Activated T-cell treated with anti-CD3 and anti-CD28 coated beads, Interleukin-2, amount 50 U/mL, for 24 hours (primary cell): ENCODE measurements at places on chromosomes 16 and 17.

GRCh38 chr17:62067165-62068145 lies 2.4 kb upstream of the MED13 start:
- no peak for DNase-seq

DNA sequence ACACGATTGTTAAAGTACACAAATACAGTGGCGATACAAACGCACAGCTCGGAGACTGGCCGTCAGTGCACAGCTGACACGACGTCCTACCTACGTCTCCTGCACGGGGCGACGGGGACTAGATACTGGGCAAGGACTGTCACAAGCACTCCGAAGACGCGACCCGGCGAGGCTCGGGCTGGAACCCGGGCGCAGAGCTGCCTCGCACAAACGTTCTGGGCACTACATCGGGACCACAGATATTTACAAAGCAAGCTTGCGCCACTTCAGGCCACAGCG lies 13.8 kb downstream of the SLC16A3 start:
- DNase-seq, result no peak

GRCh38 chr16:80915079-80915450 lies 91.6 kb downstream of the CMC2 start:
- DNase-seq, result no peak

DNA sequence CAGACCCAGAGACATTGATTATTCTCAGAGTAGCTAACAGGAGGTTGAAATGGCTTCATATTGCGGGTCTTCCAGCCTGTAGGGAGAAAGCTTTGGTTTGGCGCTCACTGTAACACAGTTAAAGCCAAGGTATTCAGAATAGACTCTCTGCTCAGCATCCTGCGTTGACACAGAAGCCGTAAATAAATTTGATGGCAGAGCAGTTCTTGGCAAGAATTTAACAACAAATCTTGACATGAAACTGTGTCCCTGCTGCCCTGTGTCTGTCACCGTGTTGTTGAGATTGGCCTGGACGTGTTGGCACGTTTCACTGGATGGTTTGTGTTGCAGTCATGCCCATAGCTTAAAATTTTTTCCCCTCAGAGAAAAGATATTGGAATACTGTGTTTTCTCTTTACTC lies 359.6 kb downstream of the SNX29 start:
- no peak for DNase-seq

DNA sequence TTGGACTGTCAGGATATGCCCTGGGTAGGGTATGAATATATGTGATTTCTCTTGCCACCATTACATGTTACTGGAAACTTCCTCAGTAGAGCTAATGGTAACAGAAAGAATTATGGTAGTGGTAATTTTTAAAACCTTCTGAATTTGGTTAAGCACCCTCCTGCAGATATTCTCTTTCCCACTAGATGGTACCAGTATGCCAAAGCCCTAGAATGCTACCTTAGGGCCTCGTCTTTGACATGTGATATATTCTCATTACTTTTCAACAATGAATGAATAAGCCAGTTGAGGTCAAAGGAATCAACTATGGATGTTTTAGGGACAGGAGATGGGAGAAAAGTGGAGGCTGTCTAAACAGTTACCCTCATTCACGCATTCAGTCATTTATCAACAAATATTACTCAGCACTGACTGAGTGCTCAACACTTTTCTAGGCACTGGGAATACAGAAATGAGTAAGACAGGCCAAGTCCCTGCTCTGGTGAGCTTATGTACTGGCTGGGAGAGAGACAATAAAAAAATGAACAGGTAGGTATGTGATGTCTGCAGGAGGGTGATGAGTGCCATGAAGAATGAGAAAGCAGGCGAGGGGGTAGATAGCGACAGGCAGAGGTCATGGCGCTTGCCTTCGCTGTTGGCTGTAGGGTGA lies 14.7 kb downstream of the CDH13 start:
- no peak for DNase-seq

DNA sequence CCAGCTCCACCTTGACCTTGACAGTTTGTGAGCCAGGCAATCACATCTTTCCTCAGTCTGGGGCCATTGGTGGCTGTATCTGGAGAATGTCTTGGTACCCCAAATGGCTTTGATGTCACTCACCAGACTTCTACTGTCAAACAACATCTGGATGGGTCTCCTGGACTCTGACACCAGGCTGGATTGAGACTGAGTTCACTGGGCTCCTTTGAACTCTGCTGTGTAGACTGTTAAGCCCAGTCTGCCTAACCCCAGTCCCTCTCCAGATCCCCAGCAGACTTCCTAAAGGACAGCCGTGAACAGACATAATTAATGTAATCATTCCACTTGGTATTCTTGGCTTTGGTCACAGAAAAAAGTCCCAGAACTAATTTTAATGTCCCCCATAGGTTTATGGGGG lies 84.1 kb upstream of the KIFC3 start:
- no peak for DNase-seq

DNA sequence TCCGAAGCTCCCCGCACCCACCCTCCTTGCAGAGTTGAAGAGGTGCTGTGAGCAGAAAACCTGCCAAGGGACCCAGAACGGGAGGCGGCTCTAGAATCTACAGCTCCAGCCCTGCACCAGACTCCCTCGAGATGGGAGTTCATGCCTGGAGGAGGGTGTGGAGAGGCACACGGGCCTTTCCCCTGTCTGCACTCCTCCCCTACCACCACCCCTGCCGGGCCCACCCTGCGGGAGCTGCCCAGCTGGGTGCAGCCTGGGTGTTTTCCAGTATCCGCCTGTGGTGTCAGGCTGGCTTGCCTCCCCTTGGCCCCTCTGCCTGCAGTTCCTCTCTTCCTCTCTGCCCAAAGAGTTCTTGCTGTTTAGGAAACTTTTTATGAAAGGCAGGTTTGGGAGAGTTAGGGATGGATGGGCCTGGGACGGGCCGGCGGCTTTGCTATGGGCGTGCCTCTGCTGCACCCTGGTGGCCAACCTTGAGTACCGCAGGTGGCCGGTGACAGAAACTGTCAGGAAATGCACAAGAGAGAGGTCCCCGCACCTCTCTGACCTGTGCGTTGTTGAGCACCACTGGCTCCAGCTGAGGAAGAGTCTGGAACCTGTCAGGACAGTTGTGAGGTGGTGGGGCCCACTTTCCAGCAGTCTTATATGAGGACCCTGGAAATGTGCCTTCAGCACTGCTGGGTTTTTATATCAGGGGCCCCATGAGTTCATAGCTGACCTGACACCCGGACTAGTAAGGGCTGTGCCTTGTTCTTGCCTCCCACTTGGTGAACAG lies 354.1 kb downstream of the SEC14L1 start:
- DNase-seq, result peak; percentile 87

DNA sequence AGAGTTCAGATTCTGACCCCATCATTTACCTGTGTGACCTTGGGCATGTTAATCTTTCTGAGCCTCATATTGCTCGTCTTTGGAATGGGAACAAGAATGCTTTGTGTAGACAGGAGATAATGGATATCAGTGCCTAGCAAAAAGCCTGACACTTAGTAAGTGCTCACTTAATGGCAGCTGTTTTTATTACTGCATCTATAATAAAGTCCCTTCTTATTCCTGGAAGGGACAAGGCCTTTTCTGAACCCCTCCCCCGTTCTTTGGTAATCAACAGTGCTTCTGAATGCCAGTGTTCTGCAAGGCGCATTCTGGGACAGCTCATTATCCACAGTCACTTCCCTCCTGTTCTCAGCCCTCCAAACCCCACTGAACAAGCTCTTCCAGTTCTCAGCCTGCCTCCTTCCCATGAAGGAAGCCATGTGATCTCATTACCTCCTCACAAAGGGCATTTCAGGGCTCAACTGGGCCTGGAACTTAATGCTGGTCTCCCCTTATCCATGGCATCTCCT lies 25.1 kb upstream of the SUPT4H1 start:
- DNase-seq, result no peak

GRCh38 chr17:36544044-36544306 lies 744 bp upstream of the GGNBP2 start:
- no peak for DNase-seq

DNA sequence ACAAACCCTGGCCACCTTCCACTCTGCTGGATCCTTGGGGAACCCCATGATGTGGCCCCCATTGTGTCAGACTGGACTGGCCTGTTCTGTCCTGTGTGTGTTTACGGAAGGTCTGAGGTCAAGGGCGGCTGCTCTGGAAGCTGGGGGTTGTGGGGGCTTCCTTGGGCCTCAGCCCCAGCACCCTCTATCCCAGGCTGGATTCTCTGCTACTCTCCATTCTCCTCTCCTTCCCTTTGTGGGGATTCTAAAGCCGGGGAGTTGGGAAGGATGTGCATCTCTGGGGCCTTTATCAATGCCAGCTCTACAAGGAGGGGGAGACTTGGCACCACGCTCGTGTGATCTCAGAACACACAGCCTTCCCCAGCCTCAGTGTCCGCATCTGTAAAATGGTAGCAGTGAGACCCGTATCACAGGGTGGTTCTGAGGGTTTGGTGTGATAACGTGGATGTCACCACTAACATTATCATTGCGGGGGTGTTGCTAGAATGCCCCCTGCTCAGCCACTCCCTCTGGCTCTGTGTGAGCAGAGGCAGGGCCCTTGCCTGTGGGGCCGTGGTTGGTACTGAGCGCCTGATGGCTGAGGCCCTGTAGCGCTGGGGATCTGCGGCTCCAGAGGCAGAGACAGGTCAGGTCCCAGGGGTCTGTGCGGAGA lies 18.1 kb downstream of the ADGRG1 start:
- no peak for DNase-seq

GRCh38 chr17:76956846-76957540 lies 88.8 kb downstream of the MGAT5B start:
- DNase-seq, result no peak
